Uterus (tissue), 4 donors: ENCODE measurements at places on chromosomes 4 and X.

DNA sequence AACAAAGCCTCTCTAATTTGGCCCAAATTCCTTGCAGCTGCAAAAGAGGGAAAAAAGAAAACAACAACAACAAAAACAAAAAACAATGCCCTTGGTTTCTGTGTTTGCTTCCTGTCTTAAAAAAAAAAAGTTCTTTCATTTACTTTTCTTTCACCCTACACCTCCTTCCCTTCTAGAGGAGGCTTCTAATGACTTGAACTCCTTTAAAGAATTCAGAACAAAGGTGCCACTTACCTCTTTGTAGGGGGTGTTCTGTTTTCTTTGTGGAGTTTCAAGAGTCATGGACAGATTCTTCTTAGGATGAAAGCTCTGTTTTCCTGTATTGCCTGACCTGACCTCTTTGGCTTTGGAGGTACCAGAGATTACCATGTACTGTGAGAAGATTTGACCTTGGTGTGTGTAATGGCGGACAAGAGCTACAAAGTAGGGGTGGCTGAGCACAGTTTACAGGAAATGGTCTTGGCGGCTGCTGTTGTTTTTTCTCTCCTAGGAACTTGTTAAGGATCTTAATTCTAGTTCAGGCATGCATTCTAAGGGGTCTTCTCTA is 72.4 kb upstream of the S100G start:
- no peaks in the 10 kb centered on the region for H3K4me1 ChIP-seq
- no peaks in the 10 kb centered on the region for H3K36me3 ChIP-seq
- DNase-seq: no peak
- H3K4me3 ChIP-seq: no peak overlapping the region

GRCh38 chr4:184389978-184390900 is 84.1 kb downstream of the IRF2 start:
- H3K36me3 ChIP-seq: no peaks in the 10 kb centered on the region
- H3K27me3 ChIP-seq: no peaks in the 10 kb centered on the region
- no peak overlapping the region for H3K27ac ChIP-seq
- H3K4me1 ChIP-seq: no peaks in the 10 kb centered on the region

GRCh38 chrX:134551376-134552048 is 91.5 kb downstream of the HPRT1 start:
- H3K4me1 ChIP-seq: no peaks in the 10 kb centered on the region
- H3K27ac ChIP-seq: peak overlapping the region; percentile 78
- no peak for DNase-seq
- no peaks in the 10 kb centered on the region for H3K36me3 ChIP-seq
- H3K27me3 ChIP-seq: peaks cover 7% of the 10 kb centered on the region

- no peaks in the 10 kb centered on the region for H3K36me3 ChIP-seq
- DNase-seq: no peak
- H3K27me3 ChIP-seq: no peaks in the 10 kb centered on the region
- no peaks in the 10 kb centered on the region for H3K4me1 ChIP-seq
- H3K27ac ChIP-seq: no peak overlapping the region
- no peak overlapping the region for H3K4me3 ChIP-seq
Observed at GRCh38 chrX:136954930-136955329, 74.4 kb upstream of the RBMX start.

DNA sequence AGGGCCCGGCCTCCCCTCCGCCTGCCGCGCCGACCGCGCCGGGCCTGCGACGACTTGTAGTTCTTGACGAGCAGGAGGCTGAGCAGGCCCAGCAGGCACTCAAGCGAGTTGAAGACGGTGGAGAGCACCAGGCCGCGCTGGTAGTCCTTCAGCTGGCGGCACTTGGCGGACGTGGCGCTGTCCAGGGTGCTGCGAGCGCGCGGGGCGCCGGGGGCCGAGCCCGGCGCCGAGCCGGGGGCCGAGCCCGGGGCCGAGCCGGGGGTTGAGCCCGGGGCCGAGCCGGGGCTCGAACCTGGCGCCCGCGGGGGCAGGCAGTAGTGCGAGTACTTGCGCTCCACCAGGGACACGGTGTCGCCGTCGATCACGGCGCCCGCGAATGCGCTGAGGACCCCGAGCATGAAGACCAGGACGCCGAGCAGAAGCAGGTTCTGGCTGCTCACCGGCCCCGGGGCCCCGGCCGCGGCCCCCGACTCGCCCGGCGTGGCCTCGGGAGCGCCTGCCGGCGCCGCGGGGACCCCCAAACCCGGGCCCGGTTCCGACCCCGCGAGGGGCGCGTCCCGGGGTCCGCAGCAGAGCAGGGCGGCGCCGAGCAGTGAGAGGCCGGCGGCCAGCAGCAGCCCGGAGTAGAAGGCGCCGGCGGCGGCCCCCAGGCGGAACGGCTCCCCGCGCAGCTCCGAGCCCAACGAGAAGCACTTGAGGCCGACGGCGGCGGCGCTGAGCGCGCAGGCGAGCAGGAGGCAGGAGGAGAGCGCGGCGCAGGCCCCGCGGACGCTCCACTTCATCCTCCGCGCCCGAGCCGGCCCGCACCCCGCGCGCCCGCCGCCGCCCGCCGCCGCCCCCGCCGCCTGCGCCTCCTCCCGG is 584 bp downstream of the TMEM271 start:
- H3K27me3 ChIP-seq: peaks cover 6% of the 10 kb centered on the region
- no peak for DNase-seq
- no peak overlapping the region for H3K27ac ChIP-seq
- H3K4me1 ChIP-seq: no peaks in the 10 kb centered on the region
- no peaks in the 10 kb centered on the region for H3K36me3 ChIP-seq

GRCh38 chrX:71895607-71896006 is 15.0 kb upstream of the NHSL2 start:
- no peaks in the 10 kb centered on the region for H3K36me3 ChIP-seq
- H3K4me3 ChIP-seq: no peak overlapping the region
- DNase-seq: no peak
- no peak overlapping the region for H3K27ac ChIP-seq

DNA sequence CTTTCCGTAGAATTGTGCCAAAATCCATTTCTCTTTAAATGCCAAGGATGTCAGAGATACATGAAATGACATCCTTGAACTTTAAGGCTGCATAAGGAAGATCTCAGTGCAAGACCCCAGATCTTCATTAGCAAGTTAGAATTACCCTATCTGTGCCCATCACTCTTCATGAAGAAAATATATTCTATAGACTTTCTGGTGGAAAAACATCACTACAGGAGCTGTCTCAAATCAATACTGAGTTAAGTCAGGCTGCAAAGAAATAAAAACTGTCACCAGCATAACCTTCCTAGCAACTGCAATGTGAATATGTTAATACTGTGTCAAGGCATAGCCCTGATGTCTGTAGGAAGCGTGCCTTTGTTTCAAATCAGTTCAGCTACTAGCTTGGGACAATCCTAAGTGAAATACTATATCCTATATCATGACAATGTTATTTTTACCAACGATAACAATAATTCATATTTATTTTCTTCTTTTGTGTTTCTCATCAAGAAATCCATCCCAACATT is 173.3 kb downstream of the TBCK start:
- H3K27me3 ChIP-seq: no peaks in the 10 kb centered on the region
- H3K4me3 ChIP-seq: no peak overlapping the region
- H3K36me3 ChIP-seq: no peaks in the 10 kb centered on the region
- H3K4me1 ChIP-seq: no peaks in the 10 kb centered on the region
- H3K27ac ChIP-seq: no peak overlapping the region

- no peak overlapping the region for H3K27ac ChIP-seq
- no peak overlapping the region for H3K4me3 ChIP-seq
- no peaks in the 10 kb centered on the region for H3K36me3 ChIP-seq
- no peak for DNase-seq
- no peaks in the 10 kb centered on the region for H3K4me1 ChIP-seq
Observed at GRCh38 chr4:105632599-105632998, 75.9 kb downstream of the INTS12 start.

DNA sequence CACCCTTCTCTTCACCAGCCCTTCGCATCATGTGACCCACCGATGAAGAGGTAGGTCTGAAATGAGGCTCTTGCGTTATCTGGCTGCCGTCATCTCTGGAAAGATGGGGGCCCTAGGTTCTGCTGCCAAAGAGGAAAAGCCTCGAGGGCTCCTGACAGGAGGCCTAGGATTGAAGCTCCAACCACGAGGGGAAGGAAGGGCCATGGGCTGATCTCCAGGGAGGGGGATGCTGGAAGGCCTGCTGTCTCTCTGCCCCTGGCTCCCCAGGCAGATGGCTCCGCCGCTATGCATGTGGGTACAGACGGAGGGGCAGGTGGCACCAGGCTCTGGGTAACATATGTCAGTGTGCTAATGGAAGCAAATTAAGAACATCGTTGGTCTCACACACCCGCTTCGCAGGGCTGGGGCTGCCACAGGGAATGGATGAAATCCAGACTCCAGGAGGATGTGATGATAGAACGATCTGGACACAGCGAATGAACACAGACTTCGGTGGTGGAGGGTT is 44.9 kb downstream of the AFAP1 start:
- H3K27ac ChIP-seq: no peak overlapping the region
- DNase-seq: no peak
- no peaks in the 10 kb centered on the region for H3K27me3 ChIP-seq
- no peak overlapping the region for H3K4me3 ChIP-seq
- peaks cover 9% of the 10 kb centered on the region for H3K4me1 ChIP-seq

GRCh38 chrX:72043636-72044035 is 88.1 kb downstream of the RTL5 start:
- no peak overlapping the region for H3K4me3 ChIP-seq
- no peak for DNase-seq
- H3K27ac ChIP-seq: peak overlapping the region; percentile 17
- no peaks in the 10 kb centered on the region for H3K27me3 ChIP-seq
- H3K4me1 ChIP-seq: peaks cover 4% of the 10 kb centered on the region
- H3K36me3 ChIP-seq: no peaks in the 10 kb centered on the region

DNA sequence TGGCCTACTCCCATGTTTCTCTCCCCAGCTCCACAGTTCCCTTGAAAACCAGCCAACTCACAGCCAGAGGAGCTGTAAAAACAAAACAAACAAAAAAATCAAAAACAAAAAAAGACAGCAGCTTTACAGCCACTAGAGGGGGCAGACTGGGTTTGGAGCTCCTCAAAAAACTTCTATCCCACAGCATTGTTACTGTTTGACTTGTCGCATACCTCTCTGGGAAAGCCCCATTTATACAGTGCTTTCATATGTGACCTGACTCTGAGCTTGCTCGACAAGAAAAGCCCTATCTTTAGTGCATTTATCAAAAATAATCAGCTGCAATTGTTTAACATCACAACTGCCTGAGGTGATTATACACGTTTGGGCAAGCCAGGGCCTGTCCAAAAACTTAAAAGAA is 21.6 kb downstream of the TSPAN6 start:
- no peaks in the 10 kb centered on the region for H3K4me1 ChIP-seq
- no peaks in the 10 kb centered on the region for H3K36me3 ChIP-seq
- H3K4me3 ChIP-seq: no peak overlapping the region
- no peak overlapping the region for H3K27ac ChIP-seq

GRCh38 chr4:170025523-170026252 is 507 bp downstream of the MFAP3L start:
- no peaks in the 10 kb centered on the region for H3K36me3 ChIP-seq
- no peaks in the 10 kb centered on the region for H3K4me1 ChIP-seq
- H3K4me3 ChIP-seq: peak overlapping the region; percentile 92
- peak; percentile 24 for DNase-seq
- H3K27ac ChIP-seq: peak overlapping the region; percentile 94
- H3K27me3 ChIP-seq: no peaks in the 10 kb centered on the region
